Nephron progenitor cell (in vitro differentiated cells): ENCODE measurements at places on chromosomes 7 and 10.

- DNase-seq: no peak
Measured at GRCh38 chr7:157904211-157904865, 567.5 kb downstream of the DNAJB6 start.

DNA sequence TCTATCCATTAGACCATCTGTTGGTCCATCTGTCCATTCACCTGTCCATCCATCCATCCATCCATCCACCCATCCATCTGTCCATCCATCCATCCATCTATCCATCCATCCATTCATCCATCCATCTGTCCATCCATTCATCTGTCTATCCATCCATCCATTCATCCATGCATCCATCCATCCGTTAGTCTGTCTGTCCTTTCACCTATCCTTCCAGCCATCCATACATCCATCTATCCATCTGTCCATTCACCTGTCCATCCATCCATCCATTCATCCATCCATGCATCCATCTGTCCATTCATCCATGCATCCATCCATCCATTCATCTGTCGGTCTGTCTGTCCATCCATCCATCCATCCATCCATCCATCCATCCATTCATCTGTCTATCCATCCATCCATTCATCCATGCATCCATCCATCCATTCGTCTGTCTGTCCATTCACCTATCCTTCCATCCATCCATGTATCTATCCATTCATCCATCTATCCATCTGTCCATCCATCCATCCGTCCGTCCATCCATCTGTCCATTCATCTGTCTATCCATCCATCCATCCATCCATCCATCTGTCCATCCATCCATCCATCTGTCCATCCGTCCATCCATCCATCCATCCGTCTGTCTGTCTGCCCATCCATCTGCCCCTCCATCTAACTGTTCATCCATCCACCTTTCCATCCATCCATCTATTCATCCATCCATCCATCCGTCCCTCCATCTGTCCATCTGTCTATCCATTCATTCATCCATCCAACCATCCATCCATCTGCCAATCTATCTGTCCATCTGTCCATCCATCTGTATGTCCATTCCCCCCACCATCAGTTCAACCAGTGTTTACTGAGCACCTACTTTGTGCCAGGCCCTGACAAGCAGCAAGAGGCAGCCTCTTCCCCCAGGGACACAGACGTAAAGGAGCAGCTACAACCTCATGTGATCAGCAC, 4.8 kb upstream of the LFNG start:
- DNase-seq: no peak

- DNase-seq: no peak
Measured at GRCh38 chr7:137342828-137343261, 688 bp downstream of the PTN start.

GRCh38 chr10:75765789-75766096, 334.3 kb downstream of the LRMDA start:
- DNase-seq: peak; percentile 13

DNA sequence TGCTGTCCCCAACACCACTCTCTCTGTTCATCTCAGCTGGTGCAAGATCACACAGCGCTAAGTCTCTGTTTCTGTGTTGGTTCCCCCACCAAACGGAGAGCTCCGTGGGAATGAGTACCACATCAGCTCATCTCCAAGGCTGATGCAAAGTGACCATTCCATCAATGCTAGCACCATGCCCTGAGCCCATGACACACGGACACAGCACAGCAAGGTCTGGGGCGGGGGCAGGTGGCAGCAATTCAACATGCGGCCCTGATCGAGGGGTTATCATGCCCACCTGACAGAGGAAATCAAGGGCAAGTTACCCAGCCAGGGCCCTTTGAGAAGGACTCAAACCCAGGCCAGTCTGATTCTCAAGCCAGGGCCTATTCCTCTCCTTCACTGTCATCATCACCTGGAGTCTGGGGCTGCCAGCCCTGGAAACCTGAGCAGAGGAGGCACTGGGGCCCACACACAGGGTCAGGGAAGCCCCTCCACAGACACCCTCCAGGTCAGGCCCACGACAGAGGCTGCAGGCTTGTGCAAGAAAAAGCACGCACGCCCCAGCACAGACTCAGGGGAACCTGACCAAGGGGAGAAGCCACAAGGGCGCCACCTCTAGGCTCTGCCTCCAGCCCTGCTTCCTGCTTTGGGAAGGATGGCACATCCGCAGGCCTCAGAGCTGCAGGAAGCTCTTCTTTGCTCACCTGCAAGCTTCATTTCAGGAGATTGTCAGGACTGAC, 74.8 kb downstream of the GRID1 start:
- peak; percentile 13 for DNase-seq

- no peak for DNase-seq
Measured at GRCh38 chr10:49737474-49738201, 24.5 kb downstream of the OGDHL start.

DNA sequence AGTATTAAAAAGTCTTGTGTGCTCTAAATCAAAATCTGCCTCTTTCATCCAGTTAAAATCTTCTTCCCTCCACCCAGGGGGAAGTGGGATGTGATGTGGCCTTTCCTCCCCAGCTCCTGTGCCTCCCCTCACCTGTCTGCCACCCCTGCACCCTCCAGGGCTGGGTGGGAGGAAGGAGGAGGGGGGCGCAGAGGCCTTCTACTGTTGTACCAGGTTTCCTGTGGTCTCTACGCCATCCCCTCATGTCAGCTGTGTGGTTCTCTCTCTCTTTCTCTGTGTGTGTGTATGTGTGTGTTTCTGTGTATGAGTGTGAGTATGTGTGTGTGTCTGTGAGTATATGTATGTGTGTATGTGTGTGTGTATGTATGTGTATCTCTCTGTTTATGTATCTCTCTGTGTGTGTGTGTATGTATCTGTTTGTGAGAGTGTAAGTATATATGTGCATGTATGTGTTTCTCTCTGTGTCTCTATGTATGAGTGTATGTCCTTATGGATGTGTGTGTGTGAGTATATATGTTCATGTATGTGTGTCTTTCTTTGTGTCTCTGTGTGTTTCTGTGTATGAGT, 45.5 kb upstream of the C10orf71 start:
- no peak for DNase-seq

DNA sequence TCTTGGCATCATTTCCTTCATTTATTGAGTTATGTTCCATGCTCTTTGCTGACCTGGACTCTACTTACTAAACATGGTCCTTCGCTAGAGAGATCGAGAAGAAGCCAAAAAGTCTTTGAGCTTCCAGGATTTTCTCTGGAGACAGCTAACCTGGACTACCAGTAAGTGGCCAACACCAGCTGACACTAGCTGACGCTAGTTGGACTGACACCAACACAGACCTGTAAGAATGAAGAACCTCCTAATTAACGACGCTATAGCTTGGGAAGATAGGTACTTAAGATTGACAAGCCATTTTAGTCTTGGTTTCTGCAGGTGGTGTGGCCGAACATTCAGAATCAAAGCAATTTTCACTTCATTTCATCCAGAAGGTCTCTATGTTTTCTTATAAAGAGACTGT, 66.4 kb downstream of the GALNT17 start:
- no peak for DNase-seq

GRCh38 chr10:92052088-92052487, 128.5 kb downstream of the BTAF1 start:
- DNase-seq: no peak

DNA sequence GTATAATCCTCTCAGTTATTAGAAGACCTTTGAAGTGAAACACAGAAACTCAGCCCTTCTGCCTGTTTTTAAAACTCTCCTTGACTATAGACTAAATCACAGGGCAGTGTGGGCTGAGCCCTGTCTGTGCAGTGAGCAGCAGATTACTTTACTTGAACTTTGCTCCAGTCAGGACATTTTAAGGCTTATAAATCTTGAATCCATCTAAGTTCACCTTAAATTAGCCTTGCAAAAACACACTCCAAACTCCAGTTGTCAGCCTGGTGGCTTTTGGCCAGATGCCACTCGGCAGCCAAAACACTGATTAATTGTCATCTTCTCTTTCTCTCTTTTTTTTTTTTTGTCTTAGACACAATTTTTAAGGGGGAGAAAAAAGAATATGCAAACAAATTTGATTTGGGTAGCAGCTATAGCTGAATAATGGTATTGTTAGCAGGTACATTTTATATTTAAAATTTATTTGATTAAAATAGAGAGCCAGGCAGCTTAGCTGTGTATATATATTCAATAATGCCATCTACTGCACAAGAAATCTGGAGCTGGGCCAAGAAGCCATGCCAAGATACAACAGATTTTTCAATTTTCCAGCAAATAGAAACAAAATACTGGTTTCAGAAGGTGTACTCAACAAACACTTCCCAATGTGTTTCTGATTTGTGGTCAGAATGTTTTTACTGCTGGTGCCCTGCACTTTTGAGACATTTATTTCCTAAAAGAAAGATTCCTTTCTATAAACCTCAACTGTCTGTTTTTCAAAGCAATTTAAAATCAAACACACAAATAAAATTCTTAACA, 247.7 kb downstream of the TFEC start:
- DNase-seq: peak; percentile 26

DNA sequence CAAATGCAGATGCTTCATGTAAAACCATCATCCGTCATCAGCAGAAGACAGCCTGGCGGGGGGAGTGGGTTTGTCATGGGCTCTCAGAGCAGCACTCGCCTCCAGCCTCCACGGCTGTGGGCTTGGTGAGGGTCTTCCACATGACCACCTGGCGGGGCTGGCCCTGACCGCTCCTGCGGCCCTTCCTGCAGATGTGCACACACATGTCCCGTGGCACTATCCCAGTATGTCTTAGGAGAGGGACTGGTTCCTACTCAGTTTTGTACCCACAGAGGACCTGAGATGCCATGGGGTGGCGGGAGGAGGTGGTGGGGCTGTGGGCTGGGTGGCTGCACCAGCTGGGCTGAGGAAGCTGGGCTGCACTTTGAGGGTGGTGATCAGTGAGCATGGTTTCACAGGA, 4.7 kb downstream of the IDI2 start:
- no peak for DNase-seq

GRCh38 chr7:93890464-93891068, at the start of gene TFPI2:
Gene TFPI2, minus strand, starts transcription at chr7:93890753. Its CDS starts 75 bp downstream, at chr7:93890678.
- peak; percentile 78 for DNase-seq

DNA sequence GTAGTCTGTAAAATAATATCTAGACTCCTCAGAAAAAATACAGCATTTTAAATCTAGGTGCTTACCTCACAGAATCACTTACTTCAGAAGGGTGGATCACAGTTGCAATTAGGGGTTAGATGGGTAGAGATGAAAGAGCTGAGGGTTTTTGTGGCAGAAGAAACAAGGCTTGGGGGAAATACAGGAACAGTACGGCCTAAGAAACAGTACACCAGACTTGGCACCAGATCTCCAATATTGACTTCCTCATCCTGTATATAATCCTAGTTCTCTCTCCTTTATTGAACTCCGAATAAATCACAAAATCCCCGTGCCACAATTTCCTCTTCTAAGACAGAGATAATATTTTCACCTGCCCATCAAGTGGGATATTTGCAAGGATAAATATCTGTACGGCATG, 14.3 kb downstream of the CEP41 start:
- DNase-seq: no peak

GRCh38 chr10:78588194-78588811, 480.5 kb upstream of the ZMIZ1 start:
- DNase-seq: no peak
